ENCODE measurements at places on chromosomes 16 and 17.

- DNase-seq = no peak
Measured at GRCh38 chr16:30349675-30350074, 5.4 kb downstream of the CD2BP2 start.

DNA sequence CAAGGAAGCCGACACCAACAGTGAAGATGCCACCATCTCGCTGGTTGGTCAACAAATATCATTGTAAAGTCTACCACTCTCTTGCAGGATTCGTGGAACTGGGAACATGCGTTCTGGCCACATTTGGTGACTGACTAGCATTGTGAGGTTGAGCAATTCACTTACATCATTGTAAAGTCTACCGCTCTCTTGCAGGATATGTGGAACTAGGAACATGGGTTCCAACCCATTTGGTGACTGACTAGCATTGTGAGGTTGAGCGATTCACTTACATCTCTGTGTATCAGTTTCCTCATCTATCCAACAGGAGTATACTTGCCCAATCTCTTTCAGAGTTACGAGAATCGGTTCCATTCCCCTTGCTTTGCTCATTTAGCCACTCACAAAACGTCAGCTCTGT is 42.6 kb upstream of the RPH3AL start:
- no peak for DNase-seq

DNA sequence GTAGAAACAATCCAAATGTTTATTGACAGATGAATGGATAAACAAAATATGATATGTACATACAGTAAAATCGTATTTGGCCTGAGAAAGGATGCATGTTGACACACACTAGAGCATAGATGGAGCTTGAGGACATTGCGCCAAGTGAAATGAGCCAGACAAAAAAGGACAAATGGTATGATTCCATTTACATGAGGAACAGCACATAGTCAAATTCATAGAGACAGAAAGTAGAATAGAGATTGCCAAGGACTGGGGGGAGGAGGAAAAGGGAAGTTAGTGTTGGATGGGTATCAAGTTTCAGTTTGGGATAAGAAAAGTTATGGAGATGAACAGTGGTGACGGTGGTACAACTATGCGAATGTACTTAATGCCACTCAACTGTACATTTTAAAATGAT is 47.9 kb downstream of the COPRS start:
- DNase-seq = no peak

DNA sequence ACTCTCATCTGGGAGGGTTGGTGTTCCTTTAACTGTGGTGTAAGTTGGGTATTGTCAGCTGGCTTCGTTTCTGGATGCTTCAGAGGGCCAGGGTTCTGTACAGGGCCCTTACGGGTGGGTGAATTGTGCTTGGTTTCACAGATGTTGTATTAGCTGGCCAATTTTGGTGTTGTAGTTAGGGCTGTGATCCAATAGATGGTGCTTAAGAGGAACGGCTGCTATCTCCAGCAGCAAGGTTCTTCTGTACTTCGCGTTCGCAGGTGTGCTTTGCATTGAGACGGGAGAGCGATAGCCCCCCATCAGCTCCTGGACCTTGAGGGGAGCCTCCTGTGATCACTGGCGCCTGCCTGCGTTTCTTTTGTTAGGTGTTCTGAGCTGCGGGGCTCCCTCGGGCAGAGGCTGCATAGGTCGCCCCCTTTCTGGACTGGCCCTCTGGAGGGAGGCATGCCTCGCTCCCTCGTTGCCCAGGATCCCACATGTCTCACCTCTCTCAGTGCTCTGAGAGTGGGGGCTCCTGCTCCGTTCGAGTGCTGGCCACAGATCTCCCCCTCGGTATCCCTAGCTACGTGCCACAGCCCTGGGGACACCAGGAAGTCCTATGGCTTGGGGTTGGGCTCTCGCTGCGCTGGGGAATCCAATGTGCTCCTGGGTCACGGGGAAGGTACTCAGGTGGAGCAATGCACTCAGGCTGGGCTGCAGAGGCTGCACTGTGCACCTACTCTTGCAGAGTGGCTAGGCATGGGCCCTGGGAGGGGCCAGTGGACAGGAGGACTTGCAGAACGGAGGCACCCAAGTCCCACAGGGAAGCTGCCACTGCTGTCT is 837 bp upstream of the PRDM7 start:
- DNase-seq = no peak

DNA sequence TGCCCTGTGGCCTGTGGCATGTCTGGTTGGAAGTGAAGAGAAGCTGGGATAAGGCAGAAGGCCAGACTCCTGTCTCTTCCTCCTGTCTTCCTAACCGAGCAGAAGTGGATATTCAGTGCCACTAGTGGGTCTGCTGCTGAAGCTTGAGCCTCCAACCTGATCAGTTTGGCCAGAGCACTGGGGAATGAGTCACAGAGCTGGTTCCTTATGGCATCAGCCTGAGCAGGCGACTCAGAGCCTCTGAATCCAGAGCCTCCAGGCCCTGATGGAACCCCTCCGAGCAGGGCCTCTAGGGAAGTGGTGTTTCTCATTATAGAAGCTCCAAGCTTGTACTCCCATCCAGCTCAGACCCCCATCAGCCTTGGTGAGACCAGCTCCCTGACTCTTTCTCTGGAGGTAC is 2.0 kb downstream of the WSCD1 start:
- DNase-seq = no peak

Measured in caudate nucleus (tissue), 63 donors.